ENCODE measurements at places on chromosomes 12 and 14.
A peak's percentile ranks its signal among the peaks of the same experiment; 100 is the strongest.

DNA sequence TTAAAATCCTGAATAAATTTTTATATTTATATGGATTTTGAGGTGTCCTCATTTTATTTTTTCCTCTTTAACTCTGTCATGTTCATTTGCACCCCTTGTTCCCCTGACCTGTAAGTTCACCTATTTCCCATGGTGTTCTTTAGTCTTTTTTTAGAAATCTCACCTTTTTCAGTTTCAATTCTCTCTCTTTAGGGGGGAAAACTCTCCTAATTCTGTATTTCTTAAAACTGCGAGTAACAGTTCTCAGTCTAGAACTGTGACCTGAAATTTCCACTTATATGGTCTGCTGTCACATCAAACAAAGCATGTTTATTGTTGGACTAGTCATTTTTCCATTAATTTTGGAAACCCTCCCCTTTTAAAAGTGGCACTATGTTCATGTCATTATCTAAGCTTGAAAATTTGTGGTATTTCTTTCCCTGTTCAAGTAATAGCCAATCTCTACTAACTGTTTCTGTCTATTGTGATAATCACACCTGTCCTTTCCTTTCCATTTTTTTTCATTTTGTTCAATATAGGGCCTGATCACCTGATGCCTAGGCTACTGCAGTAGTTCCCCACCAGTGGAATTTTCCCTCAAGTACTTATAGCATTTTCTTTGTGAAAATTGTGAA is 14.0 kb upstream of the FBXO33 start:
- DNase-seq: no peak

- peak; percentile 54 for DNase-seq
Observed at GRCh38 chr14:67622675-67623074, 3.0 kb downstream of the ARG2 start.

- no peak for DNase-seq
Observed at GRCh38 chr12:47824635-47825034, 4.9 kb upstream of the HDAC7 start.

- DNase-seq: no peak
Observed at GRCh38 chr12:50079771-50080170, 5.4 kb upstream of the SMARCD1 start.

GRCh38 chr12:10466311-10466710 is 13.1 kb upstream of the KLRC1 start:
- DNase-seq: no peak

- no peak for DNase-seq
Observed at GRCh38 chr12:113119980-113120669, 15.4 kb downstream of the RASAL1 start.

- no peak for DNase-seq
Observed at GRCh38 chr12:125272383-125272933, 207.2 kb downstream of the AACS start.

DNA sequence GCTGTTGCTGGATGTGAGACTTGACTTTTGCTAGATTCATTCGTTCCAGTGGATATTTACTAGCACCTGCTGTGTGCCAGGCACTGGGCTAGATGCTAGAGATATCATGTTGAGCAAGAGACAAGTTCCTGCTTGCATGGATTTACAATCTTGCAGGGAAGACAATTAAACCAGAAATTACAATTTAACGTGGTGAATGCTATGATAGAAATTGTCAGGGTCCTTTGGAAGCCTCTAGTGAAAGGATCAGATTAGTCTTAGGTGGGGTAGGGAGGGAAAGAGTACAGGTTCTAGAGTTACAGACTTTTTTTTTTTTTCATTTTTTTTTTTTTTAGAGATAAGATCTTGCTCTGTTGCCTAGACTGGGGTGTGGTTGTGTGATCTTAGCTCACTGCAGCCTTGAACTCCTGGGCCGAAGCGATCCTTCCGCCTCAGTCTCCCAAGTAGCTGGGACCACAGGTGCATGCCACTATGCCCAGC is 36.7 kb downstream of the SPATS2 start:
- no peak for DNase-seq

DNA sequence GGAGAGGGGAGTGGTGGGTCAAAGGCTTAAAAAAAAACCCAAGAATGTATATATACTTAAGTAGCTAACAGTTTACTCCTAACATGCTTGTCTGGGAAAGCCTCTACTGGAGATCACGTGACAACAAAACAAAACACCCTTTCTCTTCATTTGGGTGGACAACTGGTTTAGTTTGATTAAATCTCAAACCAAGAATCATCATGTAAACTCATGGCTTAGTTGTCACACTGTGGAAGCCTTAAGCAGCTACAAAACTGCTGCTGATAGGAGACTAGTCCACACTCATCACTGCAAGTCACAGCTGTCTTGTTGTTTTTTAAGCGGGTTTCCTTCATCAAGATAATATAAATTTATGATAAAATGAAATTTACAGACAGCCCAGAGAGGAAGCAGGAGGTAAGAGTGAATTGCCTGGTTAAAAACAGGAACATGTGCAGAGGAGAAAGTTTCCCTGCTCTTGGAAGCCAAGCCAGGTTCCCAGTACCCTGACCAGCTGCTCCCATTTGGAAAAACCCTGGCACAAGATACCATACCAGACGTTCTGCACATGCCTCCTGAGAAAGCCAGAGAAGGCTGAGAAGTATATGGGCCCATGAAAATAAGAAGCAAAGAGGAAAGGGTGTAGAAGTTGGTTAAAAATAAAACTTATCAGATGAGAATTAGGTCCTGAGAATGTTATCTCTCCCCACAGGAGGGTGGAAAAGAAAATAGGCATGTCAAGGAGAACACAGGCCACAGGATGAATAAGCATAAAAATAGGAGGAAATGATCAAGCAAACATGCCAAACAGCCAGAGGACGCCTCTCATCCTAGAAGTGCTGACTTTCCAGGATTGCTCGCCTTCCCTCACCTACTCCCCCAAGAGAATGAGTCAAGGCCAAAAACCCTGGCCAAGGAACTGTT is 34.0 kb downstream of the EGLN3 start:
- peak; percentile 65 for DNase-seq
